Stimulated activated CD4-positive, alpha-beta T cell treated with anti-CD3 and anti-CD28 coated beads, Interleukin-15, amount 100 ng/mL, for 1 hour (primary cell): ENCODE measurements at places on chromosomes 5 and 9.

DNA sequence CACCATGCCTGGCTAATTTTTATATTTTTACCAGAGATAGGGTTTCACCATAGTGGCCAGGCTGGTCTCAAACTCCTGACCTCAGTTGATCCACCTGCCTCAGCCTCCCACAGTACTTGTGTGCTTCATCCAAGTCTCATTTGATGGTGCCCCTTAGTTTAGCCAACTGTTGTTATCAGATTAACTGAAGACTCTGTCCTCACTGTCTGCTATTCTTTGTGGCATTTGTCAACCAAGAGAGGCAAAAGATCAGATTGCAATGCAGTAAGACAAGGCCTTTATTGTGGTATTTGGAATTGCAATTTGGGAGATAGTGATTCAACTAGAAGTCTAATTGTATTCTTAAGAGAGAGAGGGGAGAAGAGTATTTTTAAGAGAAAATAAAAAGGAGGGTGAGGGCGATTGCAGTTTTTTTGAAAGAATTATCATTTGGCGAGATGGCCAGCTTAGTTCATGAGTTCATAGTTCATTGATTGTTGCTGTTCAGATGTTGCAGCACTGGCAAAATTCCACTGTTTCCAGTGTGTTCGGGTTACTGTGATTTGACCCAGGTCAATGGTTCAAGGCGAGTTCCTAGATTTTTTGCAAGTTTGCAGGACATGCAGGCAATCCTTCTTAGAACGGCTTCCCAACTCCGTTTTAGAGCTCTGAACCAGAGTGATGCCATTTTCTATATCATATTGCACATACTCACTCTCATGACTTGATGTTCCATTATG, 1156.9 kb downstream of the CDH9 start:
- DNase-seq = no peak

DNA sequence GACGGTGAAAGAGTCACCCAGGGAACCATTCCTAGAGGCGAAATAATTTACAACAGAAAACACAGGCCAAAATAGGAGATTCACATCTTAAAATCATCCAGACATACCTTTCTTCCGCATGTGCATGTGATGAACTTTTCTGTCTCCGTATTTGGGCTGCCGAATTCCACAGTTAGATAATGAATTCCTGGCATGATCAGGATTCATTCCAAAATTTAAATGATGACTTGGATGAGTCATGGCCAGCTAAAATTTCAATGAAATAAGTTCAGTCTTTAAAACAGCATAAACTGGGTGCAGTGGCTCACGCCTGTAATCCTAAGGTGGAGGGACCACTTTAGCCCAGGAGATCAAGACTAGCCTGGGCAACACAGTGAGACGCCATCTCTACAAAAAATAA, 82.7 kb downstream of the DROSHA start:
- DNase-seq = no peak

DNA sequence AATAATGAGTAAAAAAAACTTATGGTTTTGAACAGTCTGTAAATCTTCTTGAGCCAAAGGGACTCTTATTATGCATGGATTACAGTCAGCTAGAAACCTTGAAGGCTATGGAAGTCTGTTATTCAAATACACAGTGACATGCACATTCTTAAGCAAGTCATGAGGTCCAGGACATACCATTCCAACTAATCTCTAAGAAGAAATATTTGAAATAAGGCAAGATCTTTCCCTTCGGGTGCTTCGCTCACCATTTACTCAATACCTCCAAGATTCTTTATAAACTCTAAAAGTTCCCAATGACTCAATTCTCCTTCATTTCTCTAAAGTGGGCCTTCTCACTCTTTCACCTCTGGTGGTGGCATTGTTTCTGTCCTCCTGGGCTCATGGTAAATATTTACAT, 811.0 kb downstream of the NR2F1-AS1 start:
- DNase-seq = no peak

- no peak for DNase-seq
Measured at GRCh38 chr5:55303238-55303690, 4.2 kb downstream of the DHX29 start.

DNA sequence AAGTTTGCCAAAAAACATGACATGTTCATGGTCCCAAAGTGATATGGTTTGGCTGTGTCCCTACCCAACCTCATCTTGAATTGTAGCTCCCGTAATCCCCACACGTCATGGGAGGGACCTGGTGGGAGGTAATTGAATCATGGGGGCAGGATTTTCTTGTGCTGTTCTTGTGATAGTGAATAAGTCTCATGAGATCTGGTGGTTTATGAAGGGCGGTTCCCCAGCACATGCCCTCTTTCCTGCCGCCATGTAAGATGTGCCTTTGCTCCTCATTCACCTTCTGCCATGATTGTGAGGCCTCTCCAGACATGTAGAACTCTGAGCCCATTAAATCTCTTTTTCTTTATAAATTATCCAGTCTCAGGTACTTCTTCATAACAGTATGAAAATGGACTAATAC, 322.1 kb downstream of the MED10 start:
- DNase-seq = no peak

GRCh38 chr5:27652505-27652904, 614.1 kb upstream of the CDH9 start:
- DNase-seq = no peak

- no peak for DNase-seq
Measured at GRCh38 chr9:137987244-137988030, 109.9 kb downstream of the CACNA1B start.

- no peak for DNase-seq
Measured at GRCh38 chr5:127425868-127426267, 91.6 kb upstream of the PRRC1 start.

GRCh38 chr9:116309900-116310611, 156.5 kb downstream of the PAPPA start:
- DNase-seq = no peak

GRCh38 chr9:8717146-8717545, 917.6 kb upstream of the DMAC1 start:
- no peak for DNase-seq

GRCh38 chr5:139108063-139108824, 89.9 kb downstream of the SIL1 start:
- DNase-seq = no peak

- DNase-seq = no peak
Measured at GRCh38 chr9:7961076-7961475, 161.5 kb upstream of the DMAC1 start.

DNA sequence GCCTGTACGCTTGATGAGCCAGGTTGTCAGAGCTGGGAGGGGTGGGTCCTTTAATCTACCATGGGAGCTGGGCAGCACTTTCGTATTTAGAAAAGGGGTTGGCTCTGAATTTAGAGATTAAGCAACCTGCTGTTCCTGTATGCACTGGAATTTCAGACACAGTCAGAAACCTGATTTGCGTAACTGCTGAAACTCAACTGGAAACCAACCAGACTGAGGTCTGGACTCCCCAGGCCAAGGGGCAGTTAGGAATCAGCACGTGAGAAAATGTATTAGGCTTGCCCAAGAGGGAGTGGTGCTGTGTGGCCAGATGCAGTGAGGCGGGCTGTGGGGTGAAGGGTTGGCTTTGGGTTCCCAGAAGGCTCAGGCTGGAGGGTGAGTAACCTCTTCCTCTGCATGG, 235.0 kb downstream of the GOLPH3 start:
- DNase-seq = no peak

GRCh38 chr5:6760686-6761085, 47.5 kb downstream of the TENT4A start:
- no peak for DNase-seq

GRCh38 chr5:167771571-167771970, 519.9 kb upstream of the WWC1 start:
- no peak for DNase-seq

GRCh38 chr9:92308893-92309292, 15.4 kb upstream of the IARS1 start:
- no peak for DNase-seq

GRCh38 chr5:81070571-81071255, 110.5 kb downstream of the RASGRF2 start:
- no peak for DNase-seq

GRCh38 chr9:129637102-129637501, 4.8 kb downstream of the ASB6 start:
- no peak for DNase-seq

- DNase-seq = no peak
Measured at GRCh38 chr5:124395926-124396325, 350.5 kb downstream of the ZNF608 start.

DNA sequence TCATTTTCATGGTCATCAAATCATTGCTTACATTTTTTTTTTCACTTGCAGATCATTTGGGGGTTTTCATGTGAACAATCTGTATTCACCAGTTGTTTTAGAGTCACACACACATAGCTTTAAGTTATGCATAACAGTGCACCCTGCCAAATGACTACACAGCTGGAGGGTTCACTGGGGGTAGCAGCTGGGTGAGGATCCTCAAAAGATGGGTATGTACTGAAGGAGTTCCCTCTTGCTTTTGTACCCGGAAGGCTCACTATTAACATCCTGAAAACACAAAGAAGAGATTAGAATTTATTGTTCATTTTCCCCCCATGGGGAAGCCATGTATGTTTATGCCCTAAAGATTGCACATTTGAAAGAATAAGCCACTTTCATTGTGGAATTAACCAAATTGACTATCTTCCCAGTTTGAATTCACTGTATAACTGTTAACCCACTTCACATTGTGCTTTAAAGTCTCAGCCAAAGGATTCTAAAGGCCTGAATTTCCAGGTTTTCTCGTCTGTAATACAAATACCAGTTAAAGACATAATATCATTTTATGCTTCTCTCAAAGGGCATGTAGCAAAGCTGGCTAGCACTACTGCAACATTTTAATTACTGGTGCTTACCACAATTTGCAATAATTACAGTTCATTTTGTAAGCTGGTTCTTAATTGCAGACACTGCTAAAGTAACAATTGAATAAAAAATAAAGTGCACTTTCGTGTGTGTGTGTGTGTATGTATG, 466.4 kb upstream of the MEF2C start:
- DNase-seq = no peak

GRCh38 chr5:56659971-56660370, 155.4 kb upstream of the MAP3K1 start:
- no peak for DNase-seq

DNA sequence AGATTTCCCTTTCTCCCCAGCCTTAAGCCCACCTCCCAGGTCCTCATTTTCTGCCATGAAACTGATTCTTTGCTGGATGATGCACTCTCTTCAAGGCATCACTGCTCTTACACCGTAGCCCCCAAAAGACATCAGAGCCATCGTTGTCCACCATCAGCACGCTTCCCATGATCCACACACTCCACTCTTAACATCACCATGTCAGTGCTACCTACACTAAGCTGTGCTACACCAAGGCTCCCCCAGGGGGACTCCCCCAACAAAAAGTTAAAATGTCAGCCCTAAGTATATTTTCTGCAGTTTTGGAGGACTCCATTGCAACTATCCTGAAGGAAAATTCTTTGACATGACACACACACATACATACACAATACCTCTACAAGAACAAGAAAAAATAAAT, 34.1 kb upstream of the KIF2A start:
- DNase-seq = no peak

GRCh38 chr9:22047596-22047995, 38.5 kb upstream of the CDKN2B start:
- DNase-seq = no peak

DNA sequence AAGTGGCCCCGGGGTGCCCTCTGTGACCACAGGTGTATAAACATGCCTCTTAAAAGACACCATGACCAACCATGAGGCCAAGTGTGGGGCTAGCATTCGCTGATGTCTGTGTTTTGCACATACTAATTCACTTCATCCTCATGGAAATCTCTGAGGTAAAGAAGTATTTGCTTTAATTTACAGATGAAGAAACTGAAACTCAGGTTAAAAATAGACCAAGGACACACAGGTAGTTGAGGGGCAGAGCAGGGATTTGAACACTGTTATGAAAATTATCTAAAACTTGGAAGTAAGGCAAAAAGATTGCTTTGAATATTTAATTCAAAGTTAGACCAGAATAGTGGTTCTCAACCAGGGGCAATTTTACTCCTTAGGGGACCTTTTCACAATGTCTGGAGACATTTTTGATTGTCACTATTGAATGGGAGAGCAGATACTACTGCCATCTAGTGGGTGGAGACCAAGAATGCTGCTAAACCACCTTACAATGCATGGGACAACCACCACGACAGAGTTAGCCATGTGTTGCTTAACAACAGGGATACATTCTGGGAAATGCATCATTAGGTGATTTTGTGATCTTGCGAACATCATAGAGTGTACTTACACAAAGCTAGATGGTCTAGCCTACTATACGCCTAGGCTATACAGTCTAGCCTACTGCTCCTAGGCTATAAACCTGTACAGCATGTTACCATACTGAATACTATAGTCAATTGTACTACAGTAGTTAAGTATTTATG, 8.0 kb upstream of the FXN start:
- DNase-seq = no peak

DNA sequence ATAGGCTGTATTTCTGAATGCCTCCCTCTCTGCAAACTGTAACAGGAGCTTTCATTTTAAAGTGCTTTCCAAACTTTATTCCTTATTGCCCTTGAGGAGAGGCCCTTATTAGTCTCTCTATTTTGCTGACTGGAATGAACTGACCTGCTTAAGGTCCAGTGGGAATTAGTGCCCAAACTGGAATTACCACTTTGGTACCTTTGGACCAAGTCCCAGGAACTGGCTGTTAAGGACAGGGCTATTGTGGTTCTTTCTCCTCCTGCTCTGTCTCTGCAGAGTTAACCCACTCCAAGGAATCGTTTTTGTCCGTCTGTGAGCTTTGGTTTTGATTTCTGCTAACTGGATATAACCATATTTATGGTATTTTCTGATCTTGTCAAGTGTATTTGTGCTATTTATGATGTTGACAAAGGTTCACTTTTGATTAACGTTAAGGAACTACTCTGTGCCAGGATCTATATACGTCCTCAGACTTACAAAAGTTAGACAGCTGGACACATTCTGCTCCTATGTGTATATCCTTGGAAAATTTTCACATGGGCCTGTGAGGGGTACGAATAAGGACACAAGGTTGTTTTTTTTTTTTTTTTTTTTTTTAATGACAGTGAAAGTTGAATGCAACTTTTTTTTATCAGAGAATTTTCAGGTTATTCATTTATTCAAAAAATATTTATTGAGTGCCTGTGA, 189.1 kb upstream of the ANKRD55 start:
- no peak for DNase-seq

GRCh38 chr9:29691758-29692407, 2118.6 kb upstream of the C9orf72 start:
- no peak for DNase-seq

GRCh38 chr9:134388289-134388808, 62.1 kb downstream of the RXRA start:
- DNase-seq = no peak

- no peak for DNase-seq
Measured at GRCh38 chr9:136551401-136552116, 5.7 kb upstream of the NOTCH1 start.

DNA sequence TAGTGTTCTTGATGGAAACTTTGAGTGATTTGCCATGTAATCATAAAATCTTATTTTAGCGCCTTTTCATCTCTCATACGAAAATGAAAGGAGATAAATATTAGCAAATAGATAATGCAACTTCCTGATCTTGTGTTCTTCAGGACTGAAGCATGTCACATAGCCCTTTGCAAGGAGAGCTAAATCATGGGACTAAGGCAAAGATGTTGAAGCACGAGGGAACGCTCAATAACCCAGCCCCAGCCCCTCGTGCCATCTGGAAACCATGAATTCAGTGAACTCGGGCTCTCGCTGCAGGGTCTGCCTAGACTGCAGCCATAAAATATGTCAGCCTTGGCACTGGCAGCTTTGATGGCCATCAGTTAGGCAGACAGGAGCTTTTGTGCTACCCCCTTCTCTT, 58.2 kb downstream of the F2RL2 start:
- no peak for DNase-seq

- no peak for DNase-seq
Measured at GRCh38 chr9:69502671-69503301, 169.4 kb downstream of the APBA1 start.
